ENCODE measurements at places on chromosomes 7 and 10.

DNA sequence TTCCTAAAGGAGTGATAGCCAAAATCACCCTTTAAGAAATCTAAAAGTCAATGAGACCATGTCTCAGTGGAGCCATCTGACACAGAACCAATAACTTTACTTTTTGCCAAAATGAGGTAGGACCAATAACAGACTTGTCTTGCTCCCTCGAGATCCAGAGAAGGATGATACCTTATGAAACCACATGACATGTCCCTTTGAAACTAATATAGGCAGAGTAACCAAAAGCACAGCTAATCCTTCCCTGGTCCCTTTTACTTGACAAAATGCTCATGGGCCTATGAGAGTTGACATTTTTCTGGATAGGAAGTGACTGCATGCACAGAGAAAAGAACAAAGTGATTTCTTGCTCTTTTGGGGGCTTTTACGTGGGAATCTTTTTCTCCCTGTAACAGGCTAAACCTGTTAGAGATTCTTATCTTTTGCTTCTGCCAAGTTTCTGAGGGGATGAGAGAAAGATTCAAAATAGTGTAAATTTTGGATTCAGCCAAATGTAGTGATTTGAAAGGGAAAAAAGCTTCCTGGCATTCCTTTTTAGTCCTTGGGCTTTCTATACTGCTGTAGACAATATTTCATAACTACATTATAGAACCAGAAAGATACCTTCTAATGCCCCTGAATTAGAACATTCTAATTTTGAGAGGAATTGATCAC, 87.6 kb downstream of the ARMH3 start:
- no peak for DNase-seq

DNA sequence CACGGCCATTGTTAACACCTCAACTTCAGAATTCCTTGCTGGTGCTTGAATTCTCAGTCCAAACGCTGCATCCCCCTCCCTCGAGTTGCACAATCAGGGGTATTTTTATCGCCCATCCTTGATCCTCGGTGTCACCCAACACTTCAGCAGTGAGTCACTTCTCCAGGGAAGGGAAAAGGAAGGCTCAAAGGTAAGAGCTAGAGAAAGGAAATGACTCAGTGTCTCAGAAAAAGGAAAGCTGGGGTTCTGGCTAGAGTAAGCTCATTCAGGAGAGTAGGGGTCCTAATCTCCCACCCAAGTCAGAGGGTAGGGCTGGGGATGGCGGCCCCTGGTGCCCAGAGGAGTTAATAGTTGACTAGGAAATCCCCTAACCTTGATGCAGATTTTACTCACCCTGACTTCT, 39.8 kb upstream of the TRIM8 start:
- DNase-seq, result peak; percentile 45

- DNase-seq, result no peak
Observed at GRCh38 chr10:24495666-24496460, 227.8 kb downstream of the ARHGAP21 start.

- no peak for DNase-seq
Observed at GRCh38 chr10:8114741-8115617, 60.5 kb downstream of the GATA3 start.

- no peak for DNase-seq
Observed at GRCh38 chr7:33336820-33337219, 207.5 kb downstream of the BBS9 start.

GRCh38 chr10:103876155-103876554, 20.8 kb upstream of the SH3PXD2A start:
- DNase-seq, result no peak

DNA sequence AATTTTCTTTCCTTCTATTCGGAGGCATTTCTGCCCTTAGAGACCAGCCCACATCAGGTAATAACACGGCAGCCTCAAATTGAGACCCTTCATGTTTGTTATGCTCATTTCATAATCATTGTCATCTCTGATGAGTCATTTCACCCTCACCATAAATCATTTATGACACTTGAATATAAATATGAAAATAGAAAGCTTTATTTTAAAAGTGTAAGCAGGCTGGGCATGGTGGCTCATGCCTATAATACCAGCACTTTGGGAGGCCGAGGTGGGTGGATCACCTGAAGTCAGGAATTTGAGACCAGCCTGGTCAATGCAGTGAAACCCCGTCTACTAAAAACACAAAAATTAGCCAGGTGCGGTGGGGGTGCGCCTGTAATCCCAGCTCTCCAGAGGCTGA, 57.4 kb upstream of the EGFR start:
- DNase-seq, result no peak

GRCh38 chr7:104415700-104416099, 87.3 kb downstream of the LHFPL3 start:
- DNase-seq, result no peak

DNA sequence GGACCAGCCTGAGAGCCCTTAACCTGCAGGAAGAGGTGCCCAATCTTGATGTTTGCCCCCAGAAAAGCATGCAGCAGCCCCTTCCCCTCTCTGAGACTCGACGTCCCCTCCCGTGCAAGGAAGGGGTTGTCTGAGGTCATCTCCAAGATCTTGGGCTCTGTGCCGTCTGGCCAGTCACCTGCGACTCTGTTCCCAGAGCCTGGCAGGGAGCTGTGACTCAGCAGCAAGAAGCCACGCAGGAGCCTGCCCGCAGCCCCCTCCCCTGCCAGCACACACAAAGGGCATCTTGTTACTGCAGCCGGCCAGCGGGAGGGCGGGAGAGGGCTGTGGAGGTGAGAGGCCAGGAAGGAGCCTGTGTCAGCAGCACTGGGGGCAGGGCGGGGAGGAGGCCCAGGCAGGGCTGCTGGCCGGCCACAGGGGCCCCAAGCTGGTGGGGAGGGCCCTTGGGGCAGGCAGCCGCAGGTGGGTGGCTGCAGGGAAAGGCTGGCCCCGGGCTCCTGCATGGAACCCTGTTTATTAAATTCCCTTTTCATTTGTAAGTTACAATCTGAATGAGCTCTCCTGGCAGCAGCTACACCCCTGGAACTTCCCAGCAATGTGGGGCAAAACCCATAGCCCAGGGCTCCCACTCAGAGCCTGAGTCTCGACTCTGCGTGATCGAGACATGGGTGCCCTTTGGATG, 103.7 kb upstream of the ZMIZ1 start:
- DNase-seq, result peak; percentile 54

DNA sequence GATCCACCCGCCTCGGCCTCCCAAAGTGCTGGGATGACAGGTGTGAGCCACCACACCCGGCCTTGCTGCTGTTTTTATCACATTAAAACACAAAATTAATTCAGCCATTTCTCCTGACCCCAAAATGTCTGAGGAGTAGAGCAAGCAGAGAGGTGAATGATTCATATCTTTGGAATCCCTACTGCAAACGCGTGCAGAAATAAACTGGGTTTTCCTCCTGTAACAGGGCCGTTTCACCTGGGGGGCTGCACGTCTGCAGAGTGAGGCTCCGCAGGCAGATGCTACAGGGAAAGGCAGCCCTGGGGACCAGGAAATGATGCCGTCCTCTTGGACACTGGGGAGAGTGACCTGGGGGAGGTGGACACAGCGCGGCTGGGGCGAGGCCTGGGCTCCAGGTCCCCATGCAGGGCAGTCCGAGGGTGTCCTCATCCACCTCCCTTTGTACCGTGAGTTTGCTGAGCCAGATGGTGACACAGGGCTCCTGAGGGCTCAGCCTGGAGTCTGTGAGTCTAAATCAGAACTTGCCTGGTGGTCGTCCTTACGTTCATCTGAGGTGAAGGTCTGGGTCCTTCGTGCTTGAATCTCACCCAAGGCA, 41.9 kb downstream of the PDGFA start:
- no peak for DNase-seq

- DNase-seq, result no peak
Observed at GRCh38 chr7:129385116-129385515, 49.1 kb upstream of the STRIP2 start.

- no peak for DNase-seq
Observed at GRCh38 chr10:33556620-33557019, 222.2 kb upstream of the NRP1 start.

GRCh38 chr10:48523212-48523819, 81.6 kb downstream of the ARHGAP22 start:
- no peak for DNase-seq
